CD4-positive, alpha-beta T cell treated with Interleukin-4 for 4 hours (primary cell): ENCODE measurements at places on chromosomes 11 and 22.
A peak's percentile ranks its signal among the peaks of the same experiment; 100 is the strongest.

DNA sequence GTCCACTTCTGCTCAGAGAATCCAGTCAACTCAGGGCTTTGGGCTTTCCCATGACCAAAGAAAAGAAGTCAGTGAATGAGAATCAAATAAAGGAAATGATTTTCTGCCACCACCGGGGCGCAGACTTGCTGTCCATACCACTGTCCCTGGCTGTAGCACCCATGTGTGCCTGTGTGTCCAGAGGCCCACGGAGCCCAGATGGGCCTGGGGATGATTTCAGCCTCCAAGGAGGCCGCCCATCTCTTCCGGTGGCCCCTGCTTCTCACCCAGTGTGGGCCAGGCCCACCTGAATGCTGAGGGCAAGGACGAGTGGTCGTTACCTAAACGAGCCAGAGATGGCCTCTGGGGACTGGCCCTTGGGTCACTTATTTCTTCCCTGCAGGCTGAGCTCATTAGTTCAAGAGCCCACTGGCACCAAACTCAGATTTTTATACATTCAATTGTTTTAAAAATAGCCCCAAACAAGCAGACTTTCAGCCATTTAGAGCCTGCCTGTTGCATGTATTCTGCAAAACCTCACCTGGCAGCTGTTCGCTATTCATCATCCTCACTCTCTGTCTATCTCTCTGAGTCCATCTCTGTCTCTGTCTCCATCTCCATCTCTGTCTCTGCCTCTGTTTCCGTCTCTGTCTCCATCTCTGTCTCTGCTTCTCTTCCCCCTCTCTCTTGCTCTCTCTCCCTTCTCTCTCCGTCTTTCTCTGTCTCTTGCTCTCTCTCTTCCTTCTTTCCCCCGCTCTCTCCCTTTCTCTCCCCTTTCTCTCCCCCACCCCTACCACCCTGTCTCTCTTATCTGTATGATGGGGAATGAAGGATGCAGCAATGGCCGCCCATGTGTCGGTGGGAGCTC lies 24.2 kb downstream of the KRTAP5-5 start:
- DNase-seq: no peak

DNA sequence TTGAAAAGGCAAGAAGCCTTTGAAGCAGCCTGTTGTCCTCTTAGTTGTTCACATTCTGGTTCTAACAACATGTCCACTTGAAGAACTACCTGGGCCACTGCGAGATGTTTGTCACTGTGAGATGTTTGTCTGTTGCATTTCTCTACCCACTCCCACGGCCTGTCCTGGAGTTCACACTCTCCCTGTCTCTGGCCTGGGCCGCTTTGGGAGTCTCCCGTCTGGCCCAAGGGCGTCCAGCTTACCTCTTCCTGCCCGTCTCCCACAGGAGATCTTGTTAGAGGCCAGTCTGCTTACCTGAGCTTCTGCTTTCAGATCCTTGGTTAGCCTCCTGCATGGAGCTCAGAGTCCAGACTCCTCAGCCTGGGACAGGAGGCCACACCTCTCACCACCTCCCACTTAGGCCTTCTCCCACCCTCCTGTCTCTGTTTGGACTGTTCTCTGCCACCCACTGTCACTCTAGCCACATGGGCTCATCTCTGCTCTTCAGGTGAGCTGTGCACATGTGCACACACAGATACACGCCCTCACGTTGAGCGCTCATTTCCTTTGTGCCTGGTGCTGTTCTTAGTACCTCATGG lies 66.0 kb downstream of the TBC1D22A start:
- DNase-seq: no peak

DNA sequence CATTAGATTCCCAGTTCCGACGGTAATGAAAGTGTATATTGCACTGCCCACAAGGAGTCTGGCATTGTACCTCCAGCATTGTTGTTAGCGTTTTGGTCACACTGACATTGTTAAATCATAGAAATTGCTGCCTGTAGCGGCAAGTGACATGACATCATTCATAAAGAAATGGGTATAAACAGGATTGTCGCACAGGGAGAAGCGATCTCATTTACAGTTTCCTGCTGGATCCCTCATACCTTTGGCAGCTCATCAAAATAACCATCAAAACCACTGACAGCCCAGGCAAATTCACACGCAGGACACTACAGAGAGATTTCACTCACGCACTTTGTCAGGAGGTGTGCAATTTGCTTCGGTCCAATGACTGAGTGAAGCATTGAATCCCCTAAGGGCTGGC lies 3.5 kb downstream of the HTR3B start:
- DNase-seq: no peak

DNA sequence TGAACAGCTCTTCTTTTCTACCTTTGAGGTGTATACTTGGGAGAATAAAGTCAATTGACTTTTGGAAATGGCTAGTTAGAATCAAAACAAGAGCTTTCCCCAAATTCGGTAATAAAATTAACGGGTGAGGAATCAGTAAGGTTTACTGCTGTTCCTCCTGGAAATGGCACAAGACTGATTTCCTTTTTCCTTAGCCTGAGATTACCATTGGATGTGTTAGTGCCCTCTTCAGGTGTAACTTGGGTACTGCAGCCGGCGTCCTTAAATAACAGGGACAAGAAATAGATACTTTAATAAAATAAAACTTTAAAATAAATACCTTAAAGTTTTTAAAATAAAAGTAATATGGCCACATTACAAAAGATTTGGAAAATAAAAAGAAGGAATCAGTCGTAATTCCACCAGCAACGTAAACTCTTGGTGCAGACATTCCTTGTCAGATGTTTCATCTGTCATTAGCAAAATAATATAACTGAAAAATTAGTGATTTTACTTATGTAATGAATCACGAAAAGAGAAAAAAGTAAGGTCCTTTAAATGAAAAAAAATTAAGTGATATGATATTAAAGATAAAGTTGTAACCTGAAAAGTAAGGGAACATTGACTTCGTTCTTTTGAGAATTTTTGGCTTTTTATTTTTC lies 29.7 kb downstream of the ZFTA start:
- DNase-seq: peak; percentile 69

DNA sequence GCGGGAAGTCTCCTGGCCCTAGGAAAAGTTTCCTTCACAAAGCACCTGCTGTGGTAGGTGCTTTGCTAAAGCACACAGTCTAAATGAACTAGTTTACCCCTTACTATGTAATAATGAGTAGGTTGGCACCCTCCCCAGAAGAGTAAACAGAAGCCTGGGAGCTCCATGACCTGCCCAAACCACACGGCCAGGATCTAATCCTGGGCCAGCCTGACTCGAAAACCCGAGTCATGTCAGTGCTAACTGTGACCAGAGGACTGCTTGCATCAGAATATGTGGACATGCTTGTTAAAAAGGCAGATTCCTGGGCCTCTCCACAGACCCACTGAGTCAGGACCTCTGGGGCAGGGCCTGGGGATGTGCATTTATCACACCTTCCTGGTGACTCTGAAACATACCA lies 67.7 kb downstream of the PANX1 start:
- no peak for DNase-seq

- DNase-seq: no peak
Measured at GRCh38 chr11:7486098-7486780, 933 bp downstream of the OLFML1 start.

- no peak for DNase-seq
Measured at GRCh38 chr22:45884201-45885062, 92.5 kb downstream of the WNT7B start.

- DNase-seq: peak; percentile 41
Measured at GRCh38 chr22:40036591-40037225, 42.0 kb downstream of the FAM83F start.

DNA sequence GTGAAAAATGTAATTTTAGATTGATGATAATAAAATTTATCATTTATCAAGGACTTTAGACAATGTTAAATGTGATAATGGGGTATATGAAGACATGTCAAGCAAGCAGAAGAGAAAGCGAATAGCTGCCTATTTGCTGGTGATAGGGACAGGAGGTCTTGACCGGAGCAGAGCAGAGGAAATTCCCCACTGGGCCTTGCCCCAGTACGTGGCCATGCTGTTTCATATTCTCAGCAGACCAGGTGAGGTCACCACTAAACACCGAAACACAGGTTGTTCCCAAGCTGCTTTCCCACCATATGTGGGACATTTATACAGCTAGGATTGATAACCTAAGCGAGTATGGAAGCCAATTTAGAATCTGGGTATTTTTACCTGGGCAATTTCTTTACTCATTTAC lies 1629.6 kb downstream of the FAM181B start:
- DNase-seq: no peak

DNA sequence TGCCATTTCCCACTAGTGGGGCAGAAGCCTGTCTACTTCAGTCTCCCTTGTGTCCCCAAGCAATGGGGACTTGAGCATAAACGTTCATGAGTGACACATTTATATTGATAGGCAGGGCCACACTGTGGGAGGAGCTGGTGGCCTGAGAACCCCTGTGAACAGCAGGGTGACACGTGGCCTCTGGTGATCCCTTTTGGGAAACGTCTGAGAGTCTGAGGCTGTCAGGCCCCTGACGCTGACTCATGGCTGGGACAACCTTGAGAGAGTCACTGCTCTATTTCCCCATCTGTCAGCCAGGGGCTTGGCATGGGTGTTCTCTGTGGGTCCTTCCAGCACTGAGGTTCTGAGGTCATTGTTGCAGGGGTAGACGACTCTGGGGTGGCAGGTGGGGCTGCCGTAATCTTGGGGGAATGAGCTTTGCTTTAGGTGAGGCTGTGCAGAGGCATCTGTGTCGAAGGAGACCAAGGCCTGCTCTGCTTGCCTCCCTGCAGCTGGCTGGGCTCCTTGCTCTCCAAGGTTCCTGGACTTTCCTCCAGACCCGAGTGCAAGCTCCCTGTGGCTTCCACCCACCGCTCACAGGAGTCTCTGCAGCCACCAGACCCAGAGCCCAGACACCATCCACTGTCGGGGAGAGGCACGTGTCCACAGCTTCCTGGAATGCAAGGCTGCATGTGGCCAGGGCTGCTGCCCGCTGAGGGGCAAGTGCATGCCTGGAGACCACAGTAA lies 54.7 kb downstream of the SMIM38 start:
- no peak for DNase-seq

- DNase-seq: no peak
Measured at GRCh38 chr11:36899800-36900199, 301.8 kb upstream of the RAG2 start.

GRCh38 chr11:47861728-47862127 lies 13.6 kb upstream of the NUP160 start:
- peak; percentile 15 for DNase-seq

- DNase-seq: no peak
Measured at GRCh38 chr11:72586321-72587090, 87.7 kb downstream of the PDE2A start.
